ENCODE measurements at places on chromosomes 5 and 9. TPM values are rescaled to one million over a fixed set of nuclear protein-coding genes. Genes with fewer than 3 reads are reported as not detected.

DNA sequence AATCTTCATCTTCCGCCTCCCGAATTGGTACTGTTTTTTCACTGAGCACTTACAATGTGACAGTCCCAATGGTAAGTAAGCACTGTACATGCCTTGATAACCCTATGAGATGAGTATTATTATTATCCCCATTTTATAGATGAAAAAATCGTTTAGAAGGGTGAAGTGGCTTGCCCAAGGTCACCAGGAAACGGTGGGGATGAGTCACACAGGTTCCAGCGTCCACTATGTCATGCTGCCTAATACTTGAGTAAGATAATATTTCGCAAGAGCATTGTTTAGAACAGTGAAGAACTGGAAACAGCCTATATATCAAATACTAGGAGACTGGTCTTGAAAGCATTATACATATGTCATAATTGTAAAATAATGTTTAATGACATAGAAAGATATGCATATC lies 12.9 kb downstream of the HAND1 start:
- no peak overlapping the region for H3K4me3 ChIP-seq
- H3K36me3 ChIP-seq, result peaks cover 3% of the 10 kb centered on the region
- no peaks in the 10 kb centered on the region for H3K4me1 ChIP-seq
- DNase-seq, result no peak

DNA sequence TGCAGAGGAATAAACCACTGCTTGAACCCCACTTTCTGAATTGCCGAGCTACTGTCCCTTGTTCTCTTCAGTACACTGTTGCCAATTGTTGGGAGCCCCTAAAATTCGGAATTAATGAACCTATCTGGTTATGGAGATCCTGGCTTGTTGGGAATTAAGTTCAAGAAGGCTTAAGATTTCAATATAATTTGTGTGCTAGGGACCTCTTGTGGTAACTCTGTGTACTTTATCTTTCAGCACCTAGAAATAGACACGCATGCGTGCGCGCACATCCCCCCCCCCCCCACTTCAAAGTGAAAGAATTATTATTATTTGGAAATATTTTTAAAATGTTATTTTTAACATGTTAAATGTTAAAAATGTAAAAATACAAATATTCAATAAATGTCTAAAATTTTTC lies 53.3 kb upstream of the FAM169A start:
- no peaks in the 10 kb centered on the region for H3K27me3 ChIP-seq
- H3K27ac ChIP-seq, result no peak overlapping the region
- no peak overlapping the region for H3K4me3 ChIP-seq
- DNase-seq, result peak; percentile 54

DNA sequence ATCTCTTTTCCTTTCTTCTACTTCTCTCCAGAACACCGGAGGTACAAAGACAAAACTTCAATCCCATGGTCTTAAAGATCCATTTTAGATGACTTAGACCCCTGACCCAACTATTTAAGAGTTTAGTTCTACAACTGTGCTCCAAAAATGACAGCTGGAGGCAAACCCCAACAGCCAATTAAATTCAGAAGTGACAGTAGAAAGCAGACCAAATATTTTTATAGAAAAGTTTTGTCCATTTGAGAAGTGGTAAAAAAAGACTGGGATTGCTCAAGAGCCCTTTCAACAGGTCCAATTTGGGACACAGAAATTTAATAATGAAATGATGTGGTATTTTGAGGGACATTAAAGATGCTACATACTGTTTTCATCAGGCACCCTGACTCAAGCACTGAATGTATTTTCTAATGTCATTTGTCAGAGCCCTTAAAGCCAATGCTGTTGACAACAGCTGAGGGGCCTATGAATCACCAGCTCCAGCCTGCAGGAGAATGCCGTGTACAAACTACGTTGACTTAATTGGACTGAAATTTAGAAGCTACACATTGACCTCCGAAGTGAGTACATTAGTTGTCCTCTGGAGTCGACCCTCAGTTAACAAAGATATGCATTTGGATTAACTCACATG lies 147.5 kb upstream of the PIK3R1 start:
- H3K36me3 ChIP-seq, result no peaks in the 10 kb centered on the region
- H3K4me1 ChIP-seq, result no peaks in the 10 kb centered on the region
- H3K27me3 ChIP-seq, result no peaks in the 10 kb centered on the region
- H3K27ac ChIP-seq, result no peak overlapping the region

DNA sequence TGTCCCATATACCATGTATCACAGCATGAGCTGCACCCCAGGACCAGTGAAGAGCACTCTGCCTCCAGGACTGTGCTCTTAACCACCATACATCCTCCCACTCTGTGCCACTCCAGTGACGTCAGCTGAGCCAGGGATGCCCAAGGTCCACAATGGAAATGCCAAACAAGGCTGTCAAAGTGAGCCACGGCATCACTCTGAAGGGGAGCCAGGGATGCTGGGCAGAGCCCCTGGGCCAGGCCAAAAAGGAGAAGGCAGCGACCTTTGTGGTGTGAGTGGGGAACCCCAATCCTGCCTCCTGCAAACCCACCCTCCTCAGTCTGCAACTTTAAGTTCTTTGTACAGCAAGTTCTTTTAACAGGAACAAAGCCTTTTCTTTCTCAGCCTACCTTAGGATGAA lies 242.7 kb downstream of the SYK start:
- no peak overlapping the region for H3K27ac ChIP-seq
- H3K36me3 ChIP-seq, result no peaks in the 10 kb centered on the region
- DNase-seq, result no peak
- no peak overlapping the region for H3K4me3 ChIP-seq
- peaks cover 2% of the 10 kb centered on the region for H3K27me3 ChIP-seq

GRCh38 chr9:134764473-134765269 lies 115.9 kb upstream of the FCN2 start:
- H3K27ac ChIP-seq, result no peak overlapping the region
- DNase-seq, result peak; percentile 57
- peaks cover 42% of the 10 kb centered on the region for H3K4me1 ChIP-seq
- H3K27me3 ChIP-seq, result no peaks in the 10 kb centered on the region
- peaks cover 81% of the 10 kb centered on the region for H3K36me3 ChIP-seq
- no peak overlapping the region for H3K4me3 ChIP-seq

FAM151B gene
- total RNA-seq, result 5.7 TPM
